Large intestine (tissue), 12 donors: ENCODE measurements at places on chromosomes 6 and 20.
A peak's percentile ranks its signal among the peaks of the same experiment; 100 is the strongest.

GRCh38 chr6:139882977-139883728 lies 508.7 kb upstream of the CITED2 start:
- peak overlapping the region; percentile 26 for H3K27ac ChIP-seq
- H3K27me3 ChIP-seq = no peaks in the 10 kb centered on the region
- no peaks in the 10 kb centered on the region for H3K36me3 ChIP-seq
- no peak overlapping the region for H3K4me3 ChIP-seq

- H3K27ac ChIP-seq = no peak overlapping the region
Measured at GRCh38 chr6:159557031-159557430, 136.0 kb downstream of the SOD2 start.

GRCh38 chr6:75824160-75824559 lies 75.1 kb downstream of the MYO6 start:
- DNase-seq = no peak
- H3K27ac ChIP-seq = no peak overlapping the region
- H3K4me1 ChIP-seq = peaks cover 3% of the 10 kb centered on the region
- no peaks in the 10 kb centered on the region for H3K27me3 ChIP-seq
- H3K36me3 ChIP-seq = peaks cover 14% of the 10 kb centered on the region

DNA sequence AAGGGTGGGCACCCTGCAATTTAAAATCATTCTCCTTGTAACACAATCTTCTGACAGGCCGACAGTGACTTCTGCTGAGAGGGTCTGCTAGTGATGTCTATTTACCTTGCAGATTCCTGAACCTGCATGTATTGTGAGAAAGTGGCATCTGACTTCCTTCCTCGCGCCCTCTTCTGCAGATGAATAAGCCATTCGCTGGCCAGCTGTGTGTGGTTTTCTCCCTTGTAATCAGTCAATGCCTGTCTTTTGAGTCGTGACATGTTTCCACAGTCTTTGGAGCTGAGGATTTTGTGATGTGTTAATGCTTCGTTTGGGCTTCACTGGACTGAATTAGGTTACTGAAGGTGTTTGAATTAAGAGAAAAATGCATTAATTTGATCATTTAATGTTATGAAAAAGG lies 125.3 kb downstream of the GRM1 start:
- no peaks in the 10 kb centered on the region for H3K27me3 ChIP-seq
- H3K36me3 ChIP-seq = no peaks in the 10 kb centered on the region
- no peak for DNase-seq
- H3K4me3 ChIP-seq = no peak overlapping the region
- no peaks in the 10 kb centered on the region for H3K4me1 ChIP-seq

- no peaks in the 10 kb centered on the region for H3K36me3 ChIP-seq
- DNase-seq = no peak
- peaks cover 4% of the 10 kb centered on the region for H3K4me1 ChIP-seq
Measured at GRCh38 chr6:17477356-17477755, 84.0 kb downstream of the CAP2 start.

DNA sequence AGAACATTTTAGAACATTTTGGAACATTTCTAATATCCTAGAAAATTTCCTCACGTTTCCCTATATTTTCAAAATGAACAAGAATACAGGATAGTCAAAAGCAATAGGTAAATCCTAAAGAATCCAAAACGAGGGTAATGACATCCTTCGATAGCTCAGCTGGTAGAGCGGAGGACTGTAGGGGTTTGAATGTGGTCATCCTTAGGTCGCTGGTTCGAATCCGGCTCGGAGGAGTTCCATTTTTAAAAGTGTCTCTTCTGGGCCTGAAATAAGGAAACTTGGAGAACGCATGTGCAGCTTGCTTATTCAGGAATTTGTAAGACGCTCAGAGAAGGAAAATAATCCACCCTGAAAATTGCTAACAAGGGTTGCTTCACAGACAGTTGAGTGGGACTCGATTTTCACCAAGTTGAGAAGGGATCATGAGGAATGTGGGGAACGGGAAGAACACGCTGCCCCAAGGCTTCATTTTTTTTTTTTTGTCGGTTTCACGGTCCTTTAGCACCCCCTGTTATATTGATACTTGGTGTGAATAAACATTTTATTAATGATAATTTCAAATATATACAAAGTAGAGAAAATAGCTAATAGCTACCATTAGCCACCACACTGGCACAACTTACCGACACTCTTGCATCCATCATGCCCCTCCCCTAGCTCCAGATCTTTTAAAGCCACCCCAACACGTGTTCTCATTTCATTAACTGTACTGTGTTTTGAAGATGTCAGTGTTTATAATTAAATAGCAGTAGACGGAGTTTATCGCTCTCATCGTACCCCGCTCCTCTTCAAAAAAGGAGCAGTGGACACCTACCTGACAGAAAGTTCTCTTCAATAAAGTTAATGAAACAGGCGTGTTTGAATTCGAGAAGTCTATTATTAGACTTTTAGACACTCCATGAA lies 1.8 kb upstream of the ABT1 start:
- DNase-seq = no peak
- H3K27ac ChIP-seq = peak overlapping the region; percentile 26
- H3K4me3 ChIP-seq = peak overlapping the region; percentile 94
- peaks cover 20% of the 10 kb centered on the region for H3K36me3 ChIP-seq
- H3K27me3 ChIP-seq = peaks cover 34% of the 10 kb centered on the region

- DNase-seq = peak; percentile 73
- no peaks in the 10 kb centered on the region for H3K27me3 ChIP-seq
- peak overlapping the region; percentile 59 for H3K27ac ChIP-seq
- no peak overlapping the region for H3K4me3 ChIP-seq
Measured at GRCh38 chr6:134379076-134379475, 61.2 kb upstream of the SGK1 start.

GRCh38 chr6:89013438-89013837 lies 50.0 kb upstream of the RNGTT start:
- H3K4me1 ChIP-seq = peaks cover 12% of the 10 kb centered on the region
- no peaks in the 10 kb centered on the region for H3K36me3 ChIP-seq
- peak; percentile 42 for DNase-seq
- H3K27me3 ChIP-seq = no peaks in the 10 kb centered on the region
- no peak overlapping the region for H3K4me3 ChIP-seq

DNA sequence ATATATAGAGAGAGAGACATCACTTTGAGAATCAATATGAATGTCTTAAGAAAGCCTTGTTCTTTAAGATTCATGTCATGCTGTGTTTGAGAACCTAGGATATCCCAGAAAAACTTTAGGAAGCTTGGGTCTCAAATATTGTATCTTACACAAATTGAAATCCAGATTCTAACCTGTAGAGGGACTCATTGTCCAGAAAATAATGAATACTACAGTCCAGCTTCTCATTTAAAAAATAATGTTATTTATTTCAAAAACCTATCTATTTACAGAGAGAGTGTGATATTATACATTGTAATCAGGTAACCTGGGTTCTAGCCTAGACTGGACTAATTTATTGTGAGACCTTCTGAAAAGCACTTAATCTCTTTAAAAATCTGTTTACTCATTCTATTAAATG lies 4.2 kb downstream of the RFX6 start:
- H3K27me3 ChIP-seq = peaks cover 14% of the 10 kb centered on the region
- no peaks in the 10 kb centered on the region for H3K4me1 ChIP-seq
- H3K4me3 ChIP-seq = no peak overlapping the region
- no peaks in the 10 kb centered on the region for H3K36me3 ChIP-seq
- no peak for DNase-seq
